ENCODE measurements at places on chromosomes 11 and 22.

DNA sequence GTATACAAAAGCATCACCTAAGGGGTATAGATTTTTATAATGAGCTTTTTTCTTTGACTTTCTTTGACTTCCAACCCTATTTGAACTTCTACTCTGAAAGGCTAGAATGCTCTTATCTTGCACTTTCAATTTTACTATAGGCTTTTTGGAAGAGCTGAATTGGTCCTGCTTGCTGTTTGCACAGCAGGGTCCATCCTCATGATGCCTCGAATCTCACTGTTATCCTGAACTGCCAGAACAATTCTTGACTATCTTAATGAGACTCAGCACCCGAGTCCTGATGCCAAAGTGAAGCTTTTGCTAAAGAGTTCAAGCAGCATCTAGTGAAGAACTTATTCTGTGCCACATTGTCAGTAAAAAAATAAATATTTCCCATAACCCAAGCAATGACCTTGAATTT lies 488.3 kb upstream of the ANO5 start:
- DNase-seq, result no peak

DNA sequence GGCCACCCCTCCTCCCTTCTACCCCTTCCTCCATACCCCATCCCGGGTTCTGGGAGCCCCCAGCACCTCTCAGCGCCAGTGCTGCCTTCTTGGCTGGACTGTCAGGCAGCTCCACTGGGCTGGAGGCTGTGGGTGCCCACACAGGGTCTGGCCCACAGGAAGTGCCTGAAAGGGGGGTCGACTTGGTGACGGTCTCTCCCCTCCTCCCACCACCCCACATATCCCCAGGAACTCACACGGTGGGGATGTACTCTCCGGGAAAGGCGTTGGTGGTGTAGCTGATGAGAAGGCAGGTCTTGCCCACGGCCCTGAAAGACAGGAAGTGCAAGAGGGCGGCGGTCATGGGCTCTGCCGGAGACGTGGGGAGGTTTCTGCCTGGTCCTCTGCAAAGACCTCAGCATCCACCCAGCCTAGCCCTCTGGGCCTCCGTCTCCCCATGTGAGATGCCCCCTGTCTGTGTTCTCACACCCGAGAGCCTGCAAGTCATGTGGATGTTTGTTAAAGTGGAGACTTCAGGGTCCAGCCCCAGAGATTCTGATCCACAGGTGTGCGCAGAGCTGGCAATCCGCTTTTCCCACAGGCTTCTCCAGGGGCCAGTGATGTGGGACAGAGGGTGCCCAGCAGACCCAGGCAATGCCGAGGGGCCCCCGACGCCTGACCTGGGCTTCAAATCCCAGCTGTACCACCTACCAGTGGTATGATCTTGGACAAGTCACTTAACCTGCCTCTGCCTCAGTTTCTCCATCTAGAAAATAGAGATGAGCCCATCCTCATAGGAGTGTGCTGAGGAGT lies 2.5 kb downstream of the RAC2 start:
- peak; percentile 82 for DNase-seq

DNA sequence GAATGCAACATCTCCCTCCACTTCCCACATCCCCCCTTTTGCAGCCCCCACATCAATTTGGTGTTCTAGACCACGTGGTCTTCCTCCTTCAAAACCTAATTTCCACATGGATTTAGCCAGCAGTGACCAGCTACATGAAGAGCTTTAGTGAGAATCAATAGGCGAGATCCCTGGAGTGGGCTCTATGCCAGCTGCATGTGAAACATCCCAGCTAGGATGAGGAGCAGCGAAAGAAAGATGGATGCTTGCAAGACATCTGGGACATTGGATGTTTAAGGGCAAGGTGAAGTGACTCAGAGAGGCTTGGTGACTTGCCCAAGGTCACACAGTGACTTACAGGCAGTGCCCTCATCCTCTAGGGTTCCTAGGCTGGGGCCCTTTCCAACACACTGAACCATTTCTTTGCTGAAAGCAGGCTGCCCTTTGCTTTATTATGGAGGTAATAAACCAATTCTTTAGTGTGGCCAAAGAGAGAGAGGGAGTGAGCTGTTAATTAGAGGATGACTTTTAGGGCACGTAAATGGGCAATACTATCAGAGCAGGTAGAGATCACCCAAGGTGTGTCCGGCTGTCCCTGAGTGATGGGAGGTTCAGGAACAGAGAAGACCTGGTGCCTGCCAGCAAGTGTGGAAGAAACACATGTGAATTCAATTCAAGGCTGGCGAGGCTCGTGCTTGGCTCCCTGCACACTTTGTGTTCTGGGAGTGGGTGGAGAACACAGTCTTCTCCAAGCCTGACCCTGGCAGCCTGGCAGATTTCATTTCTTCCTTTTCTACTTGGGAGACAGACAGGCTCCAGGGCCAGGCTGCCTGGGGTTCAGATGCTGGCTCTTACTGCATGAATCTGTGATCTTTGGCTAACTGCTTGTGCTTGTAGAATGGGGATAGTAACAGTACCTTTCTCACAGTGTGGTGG lies 24.0 kb downstream of the TSPAN18 start:
- DNase-seq, result no peak

- DNase-seq, result peak; percentile 88
These were observed 21.4 kb upstream of the PANX2 start for GRCh38 chr22:50148991-50149721.

- DNase-seq, result peak; percentile 66
These were observed 456 bp downstream of the AAMDC start for GRCh38 chr11:77821349-77821851.

DNA sequence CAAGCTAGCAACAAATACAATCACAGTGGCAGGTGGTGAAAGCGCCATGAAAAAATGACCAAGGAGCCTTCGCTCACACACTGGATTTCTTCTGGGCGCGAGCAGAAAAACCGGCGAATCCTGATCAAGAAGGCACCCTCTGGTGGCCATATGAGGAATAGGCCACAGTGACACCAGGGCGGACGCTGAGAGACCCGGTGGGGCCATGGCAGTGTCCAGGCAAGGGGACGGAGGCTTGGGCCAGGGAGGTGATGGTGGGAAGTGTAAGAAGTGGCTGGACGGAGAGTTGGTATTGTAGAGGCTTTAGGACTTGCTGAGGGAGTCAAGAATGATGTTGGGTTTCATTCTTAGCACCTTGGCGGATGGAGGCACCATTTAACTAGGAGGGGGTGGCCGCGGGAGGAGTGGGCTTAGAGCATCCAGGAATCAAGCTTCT lies 16.9 kb upstream of the RAC2 start:
- DNase-seq, result peak; percentile 87

- no peak for DNase-seq
These were observed 7.9 kb downstream of the PPIL2 start for GRCh38 chr22:21673534-21674321.

Data from activated CD8-positive, alpha-beta memory T cell treated with anti-CD3 and anti-CD28 coated beads for 24 hours (primary cell).